Natural killer cell treated with Interleukin-12 subunit alpha and Interleukin-12 subunit beta and Interleukin-15 and Interleukin-18, amount 100 ng/mL, for 72 hours (primary cell): ENCODE measurements at places on chromosomes 7 and 10. TPM values are rescaled to one million over a fixed set of nuclear protein-coding genes. Genes with fewer than 3 reads are reported as not detected.

- no peak within 1 kb of the TSS for H3K4me3 ChIP-seq
- peaks cover 22% of the 10 kb centered on the region for H3K4me1 ChIP-seq
- no peaks in the 10 kb centered on the region for H3K36me3 ChIP-seq
- H3K27me3 ChIP-seq, result peaks cover 16% of the 10 kb centered on the region
- DNase-seq, result peak; percentile 52
Observed at GRCh38 chr10:86968271-86968993, at the start of gene ADIRF. Gene ADIRF, plus strand, starts transcription at chr10:86968482. Its CDS starts 63 bp downstream, at chr10:86968545.

- no peaks in the 10 kb centered on the region for H3K36me3 ChIP-seq
- no peak overlapping the region for H3K27ac ChIP-seq
- peaks cover 11% of the 10 kb centered on the region for H3K27me3 ChIP-seq
- no peak overlapping the region for H3K4me3 ChIP-seq
Observed at GRCh38 chr7:141114029-141114664, 40.3 kb downstream of the TMEM178B start.

Gene ACSM6
- total RNA-seq, result not detected

Gene KAZALD1
- total RNA-seq, result not detected
